Stomach (tissue), 19 donors: ENCODE measurements at places on chromosomes 1 and 21. TPM values are rescaled to one million over a fixed set of nuclear protein-coding genes. Genes with fewer than 3 reads are reported as not detected.

DNA sequence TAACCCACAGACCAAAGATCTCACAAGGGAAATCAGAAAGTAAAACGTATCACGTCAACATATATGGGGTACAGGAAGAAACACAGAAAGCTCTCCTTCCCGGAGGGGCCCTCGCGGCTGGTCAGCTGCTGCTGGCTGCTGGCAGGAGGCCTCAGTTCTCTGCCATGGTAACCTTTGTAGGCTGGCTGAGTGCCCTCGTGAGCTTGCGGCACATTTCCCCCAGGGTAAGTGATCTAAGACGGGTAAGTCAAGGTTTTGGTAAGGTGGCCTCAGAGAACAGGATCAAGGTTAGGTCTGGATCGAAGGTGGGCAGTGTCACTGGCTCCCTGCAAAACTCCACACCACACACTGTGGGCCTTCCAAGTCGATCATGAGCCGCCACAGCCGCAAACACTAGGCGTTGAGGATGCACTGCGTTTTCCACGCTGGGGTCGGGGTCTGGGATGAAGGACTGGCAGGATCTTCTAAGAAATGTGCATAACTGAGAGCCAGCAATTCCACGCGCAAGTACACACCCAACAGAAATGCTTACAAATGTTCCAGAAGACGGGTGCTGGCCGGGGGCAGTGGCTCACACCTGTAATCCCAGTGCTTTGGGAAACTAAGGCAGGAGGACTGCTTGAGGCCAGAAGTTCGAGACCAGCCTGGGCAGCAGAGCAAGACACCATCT is 33.9 kb downstream of the WDR4 start:
- no peaks in the 10 kb centered on the region for H3K4me1 ChIP-seq
- peaks cover 30% of the 10 kb centered on the region for H3K36me3 ChIP-seq
- H3K27ac ChIP-seq: peak overlapping the region; percentile 55
- no peaks in the 10 kb centered on the region for H3K27me3 ChIP-seq
- DNase-seq: peak; percentile 77

DNA sequence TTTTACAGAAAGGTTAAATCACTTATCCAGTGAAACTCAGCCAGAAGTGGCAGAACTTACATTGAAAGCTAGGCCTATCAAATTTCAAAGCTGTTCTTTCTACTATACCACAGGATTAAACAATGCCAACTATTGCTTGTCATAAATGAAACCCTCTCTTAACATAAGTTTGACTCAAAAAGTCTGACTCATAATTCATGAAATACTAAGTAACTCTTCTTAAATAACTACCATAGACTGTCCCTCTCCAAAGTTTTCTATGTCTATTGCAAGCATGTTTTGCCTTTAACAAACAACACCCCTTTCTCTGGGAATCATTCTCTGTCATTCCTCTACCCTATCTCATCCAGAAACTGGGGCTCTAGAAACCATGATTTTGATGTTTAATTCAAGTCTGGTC is 109.5 kb upstream of the UBE2U start:
- H3K4me3 ChIP-seq: no peak overlapping the region
- DNase-seq: no peak
- H3K27ac ChIP-seq: no peak overlapping the region
- peaks cover 18% of the 10 kb centered on the region for H3K4me1 ChIP-seq
- H3K36me3 ChIP-seq: no peaks in the 10 kb centered on the region

Gene TMCC2
- polyA plus RNA-seq: 1.8 TPM

DNA sequence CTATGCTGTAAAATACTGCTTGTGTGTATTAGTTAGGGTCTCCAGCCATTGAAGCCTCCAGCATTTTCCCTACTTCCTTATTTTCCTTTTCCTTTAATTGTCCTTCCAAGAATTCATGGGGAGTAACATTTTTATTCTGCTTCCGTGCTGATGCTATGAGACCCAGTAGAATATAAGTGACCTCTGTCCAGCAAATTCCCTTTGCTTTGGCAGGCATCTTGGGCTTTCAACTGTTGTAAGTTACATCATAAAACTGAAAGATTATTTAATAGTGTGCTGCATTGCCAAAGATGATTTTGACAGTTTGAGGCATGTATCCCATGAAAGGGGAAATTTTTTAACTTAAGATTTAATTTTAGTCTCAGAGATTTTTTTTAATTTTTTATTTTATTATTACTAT is 48.1 kb upstream of the B3GALT2 start:
- no peaks in the 10 kb centered on the region for H3K4me1 ChIP-seq
- H3K27me3 ChIP-seq: no peaks in the 10 kb centered on the region
- no peak overlapping the region for H3K27ac ChIP-seq
- H3K36me3 ChIP-seq: peaks cover 51% of the 10 kb centered on the region
